ENCODE measurements at places on chromosomes 7 and 10.

DNA sequence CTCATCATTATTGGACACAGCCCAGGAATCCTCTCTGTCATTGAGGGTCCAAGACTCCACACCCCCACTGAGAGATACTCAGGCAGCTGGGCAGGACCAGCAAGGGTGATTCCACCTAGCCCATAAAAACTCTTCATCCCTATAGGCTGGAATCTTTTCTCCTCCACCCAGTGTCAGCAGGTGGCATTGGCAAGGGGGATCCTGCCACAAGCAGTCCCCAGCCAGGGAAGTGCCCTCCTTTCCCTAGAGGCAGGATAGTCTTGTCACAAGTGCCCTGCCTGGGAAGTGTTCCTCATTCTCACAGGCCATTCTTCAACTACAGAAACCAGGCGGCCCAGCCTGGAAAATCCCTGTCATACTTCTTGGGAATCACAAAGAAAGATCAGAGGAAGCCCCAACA lies 533.6 kb downstream of the GRID1 start:
- no peak overlapping the region for H3K4me3 ChIP-seq
- DNase-seq = no peak
- H3K27ac ChIP-seq = no peak overlapping the region
- H3K27me3 ChIP-seq = peaks cover 2% of the 10 kb centered on the region
- no peaks in the 10 kb centered on the region for H3K4me1 ChIP-seq
- H3K36me3 ChIP-seq = no peaks in the 10 kb centered on the region

DNA sequence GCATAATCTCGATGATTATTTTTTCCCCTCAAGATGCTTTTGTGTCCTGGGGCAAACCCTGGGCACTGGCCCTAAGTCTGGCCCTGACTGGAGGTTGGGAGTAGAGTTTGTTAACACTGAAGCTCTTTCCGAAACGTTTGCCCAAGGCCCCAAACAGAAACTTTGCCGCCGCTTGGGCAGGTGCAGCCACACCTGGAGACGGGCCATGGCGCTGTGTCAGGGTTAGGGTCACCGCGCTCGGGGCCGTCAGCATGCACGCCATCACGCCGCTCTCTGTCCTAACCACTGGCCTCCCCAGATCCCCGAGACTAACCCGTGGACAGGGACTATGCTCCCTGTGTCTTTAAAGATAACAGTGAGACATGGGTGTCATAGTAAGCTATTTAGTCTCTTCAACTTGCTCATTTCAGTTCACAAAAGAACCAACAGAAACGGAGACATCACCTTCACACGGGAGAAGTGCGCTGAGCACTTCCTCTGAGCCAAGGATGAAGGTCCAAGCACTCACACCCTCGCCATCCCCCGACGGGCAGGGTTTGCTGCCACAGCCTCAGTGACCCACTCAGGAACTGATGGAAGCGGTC lies 85.3 kb upstream of the DIP2C start:
- H3K27ac ChIP-seq = no peak overlapping the region
- DNase-seq = no peak
- no peaks in the 10 kb centered on the region for H3K36me3 ChIP-seq
- no peaks in the 10 kb centered on the region for H3K27me3 ChIP-seq
- no peaks in the 10 kb centered on the region for H3K4me1 ChIP-seq

DNA sequence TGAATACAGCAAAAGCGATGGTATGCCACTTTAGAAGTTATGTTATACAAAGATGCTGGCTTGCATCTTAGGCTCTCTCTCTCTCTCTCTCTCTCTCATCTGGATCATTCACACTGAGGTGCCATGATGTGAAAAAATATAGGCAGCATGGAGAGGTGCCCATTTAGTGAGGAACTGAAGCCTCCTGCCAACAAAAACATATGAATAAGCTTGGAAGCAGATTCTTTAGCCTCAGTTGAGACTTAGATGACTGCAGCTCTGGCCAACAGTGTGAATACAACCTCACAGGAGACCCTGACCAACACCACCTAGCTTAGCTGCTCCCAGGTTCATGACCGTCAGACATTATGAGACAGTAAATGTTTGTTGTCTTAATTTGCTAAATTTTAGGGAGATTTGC lies 560.1 kb upstream of the LRRTM3 start:
- H3K27me3 ChIP-seq = no peaks in the 10 kb centered on the region
- no peaks in the 10 kb centered on the region for H3K4me1 ChIP-seq
- H3K36me3 ChIP-seq = no peaks in the 10 kb centered on the region
- no peak overlapping the region for H3K27ac ChIP-seq
- no peak for DNase-seq

- DNase-seq = no peak
- H3K27ac ChIP-seq = no peak overlapping the region
- H3K4me1 ChIP-seq = no peaks in the 10 kb centered on the region
- H3K4me3 ChIP-seq = no peak overlapping the region
- no peaks in the 10 kb centered on the region for H3K36me3 ChIP-seq
These were observed 59.6 kb downstream of the NPY start for GRCh38 chr7:24343614-24344013.

- peaks cover 33% of the 10 kb centered on the region for H3K36me3 ChIP-seq
- no peaks in the 10 kb centered on the region for H3K27me3 ChIP-seq
- no peak for DNase-seq
These were observed 46.6 kb downstream of the CCSER2 start for GRCh38 chr10:84375011-84375410.

- H3K4me3 ChIP-seq = no peak overlapping the region
- DNase-seq = no peak
- H3K4me1 ChIP-seq = no peaks in the 10 kb centered on the region
- H3K36me3 ChIP-seq = no peaks in the 10 kb centered on the region
- H3K27me3 ChIP-seq = peaks cover 6% of the 10 kb centered on the region
These were observed 95.7 kb downstream of the WDFY4 start for GRCh38 chr10:48780341-48780740.

DNA sequence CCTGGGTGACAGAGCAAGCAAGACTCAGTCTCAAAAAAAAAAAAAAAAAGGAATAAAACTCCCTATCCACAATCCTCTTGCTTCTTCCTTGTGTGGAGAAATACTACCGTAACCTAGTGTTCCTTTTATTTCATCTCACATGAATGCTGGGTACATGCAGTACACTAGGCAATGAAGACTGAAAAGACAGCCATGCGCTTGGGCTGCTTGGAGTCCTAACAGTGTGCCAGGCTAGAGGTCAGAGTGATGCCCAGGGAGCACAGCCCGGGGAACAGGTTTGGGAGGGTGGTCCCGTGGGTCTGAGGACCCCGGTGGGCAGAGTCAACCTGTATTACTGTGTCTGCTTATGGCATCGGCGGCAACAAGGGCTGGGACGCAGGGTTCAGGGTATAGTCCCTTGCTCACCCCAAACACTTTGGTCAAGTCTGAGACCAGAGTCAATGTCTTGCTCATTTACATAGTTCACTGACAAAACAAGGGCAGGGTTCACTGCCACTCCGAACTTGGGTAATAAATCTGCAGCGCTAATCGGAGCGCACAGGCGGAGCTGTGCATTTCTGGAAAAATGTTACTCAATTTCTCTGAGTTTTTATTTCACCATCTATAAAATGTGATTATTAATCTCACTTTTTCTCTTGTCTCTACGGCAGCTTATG lies 118.0 kb downstream of the CLEC2L start:
- no peaks in the 10 kb centered on the region for H3K27me3 ChIP-seq
- peaks cover 18% of the 10 kb centered on the region for H3K4me1 ChIP-seq
- no peak overlapping the region for H3K27ac ChIP-seq

- H3K27me3 ChIP-seq = peaks cover 21% of the 10 kb centered on the region
- no peaks in the 10 kb centered on the region for H3K36me3 ChIP-seq
- H3K4me1 ChIP-seq = peaks cover 2% of the 10 kb centered on the region
- no peak for DNase-seq
- no peak overlapping the region for H3K4me3 ChIP-seq
These were observed 52.0 kb upstream of the FIGNL1 start for GRCh38 chr7:50502001-50502684.

DNA sequence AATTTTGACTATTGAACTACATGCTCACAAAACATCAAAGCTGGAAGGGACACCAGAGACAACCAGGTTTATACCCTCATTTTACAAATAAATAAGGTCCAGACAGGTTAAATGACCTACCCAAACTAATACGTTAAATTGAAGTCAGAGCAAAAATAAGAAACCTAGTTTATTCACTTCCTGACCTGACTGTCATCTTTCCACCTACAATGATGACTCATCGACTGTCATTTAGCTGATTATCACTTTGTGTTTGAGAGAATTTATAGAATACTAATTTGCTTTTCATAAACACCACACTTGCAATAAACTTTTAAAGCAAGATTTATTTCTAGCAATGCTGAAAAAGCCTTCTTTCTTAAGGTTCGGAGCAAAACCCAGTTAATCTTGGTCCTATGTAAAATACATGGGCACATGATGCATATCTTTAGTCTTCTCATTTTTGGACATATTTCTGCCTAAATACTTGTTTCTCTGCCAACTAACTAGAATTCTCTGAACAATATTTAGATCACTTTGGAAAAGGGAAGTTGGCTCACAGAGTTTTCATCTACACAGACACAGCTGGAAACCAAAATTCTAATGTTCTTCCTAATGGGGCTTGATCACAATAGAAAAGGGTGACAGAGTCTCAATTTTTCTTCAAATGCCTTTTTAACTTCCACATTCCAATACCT lies 16.7 kb upstream of the LRRN3 start:
- H3K27ac ChIP-seq = peak overlapping the region; percentile 90
- H3K4me1 ChIP-seq = peaks cover 58% of the 10 kb centered on the region
- peaks cover 13% of the 10 kb centered on the region for H3K36me3 ChIP-seq
- H3K27me3 ChIP-seq = no peaks in the 10 kb centered on the region
- DNase-seq = no peak

GRCh38 chr10:43691485-43691884 lies 42.8 kb upstream of the ZNF32 start:
- H3K27ac ChIP-seq = no peak overlapping the region
- no peaks in the 10 kb centered on the region for H3K36me3 ChIP-seq
- peaks cover 7% of the 10 kb centered on the region for H3K4me1 ChIP-seq

DNA sequence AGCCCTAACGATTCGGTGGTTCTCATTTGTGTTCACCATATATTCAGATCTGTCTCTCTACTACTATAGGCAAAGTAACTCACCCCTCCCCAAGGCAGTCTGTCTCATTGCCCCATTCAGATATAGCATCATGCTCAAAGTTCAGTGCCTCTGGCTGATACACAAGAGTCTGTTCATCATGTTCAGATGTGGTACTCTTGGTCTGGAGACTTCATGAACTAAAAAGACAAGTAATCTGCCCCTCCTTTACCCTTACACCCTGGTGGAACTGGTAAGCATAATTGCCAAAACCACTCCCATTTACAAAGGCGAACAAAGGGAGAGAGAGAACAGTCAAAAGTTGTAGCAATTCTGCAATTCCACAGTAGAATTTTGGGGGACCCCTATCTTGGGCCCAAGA lies 29.9 kb downstream of the UMAD1 start:
- peaks cover 19% of the 10 kb centered on the region for H3K4me1 ChIP-seq
- H3K27ac ChIP-seq = no peak overlapping the region
- H3K36me3 ChIP-seq = peaks cover 37% of the 10 kb centered on the region
- no peak overlapping the region for H3K4me3 ChIP-seq
- DNase-seq = no peak

DNA sequence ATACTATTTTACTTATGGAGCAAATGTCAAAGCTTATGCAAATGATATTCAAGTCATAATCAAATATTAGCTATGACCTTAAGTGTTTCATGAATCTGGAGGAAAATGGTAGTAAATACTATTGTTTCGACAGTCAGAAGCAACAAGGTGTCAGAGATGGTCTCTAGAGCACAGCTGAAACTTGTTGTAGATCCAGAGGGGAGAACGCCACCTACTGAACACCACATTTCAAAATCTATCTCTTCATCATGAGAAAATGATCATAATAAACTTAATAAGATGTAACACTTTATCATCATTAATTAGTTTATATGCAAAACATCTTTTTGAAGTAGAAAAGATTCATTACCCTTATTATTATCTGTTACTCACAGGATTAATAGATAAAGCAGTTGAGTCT lies 418.7 kb downstream of the GATA3 start:
- no peaks in the 10 kb centered on the region for H3K4me1 ChIP-seq
- H3K27me3 ChIP-seq = peaks cover 19% of the 10 kb centered on the region
- no peak overlapping the region for H3K4me3 ChIP-seq
- DNase-seq = peak; percentile 43
- peaks cover 6% of the 10 kb centered on the region for H3K36me3 ChIP-seq
- no peak overlapping the region for H3K27ac ChIP-seq

DNA sequence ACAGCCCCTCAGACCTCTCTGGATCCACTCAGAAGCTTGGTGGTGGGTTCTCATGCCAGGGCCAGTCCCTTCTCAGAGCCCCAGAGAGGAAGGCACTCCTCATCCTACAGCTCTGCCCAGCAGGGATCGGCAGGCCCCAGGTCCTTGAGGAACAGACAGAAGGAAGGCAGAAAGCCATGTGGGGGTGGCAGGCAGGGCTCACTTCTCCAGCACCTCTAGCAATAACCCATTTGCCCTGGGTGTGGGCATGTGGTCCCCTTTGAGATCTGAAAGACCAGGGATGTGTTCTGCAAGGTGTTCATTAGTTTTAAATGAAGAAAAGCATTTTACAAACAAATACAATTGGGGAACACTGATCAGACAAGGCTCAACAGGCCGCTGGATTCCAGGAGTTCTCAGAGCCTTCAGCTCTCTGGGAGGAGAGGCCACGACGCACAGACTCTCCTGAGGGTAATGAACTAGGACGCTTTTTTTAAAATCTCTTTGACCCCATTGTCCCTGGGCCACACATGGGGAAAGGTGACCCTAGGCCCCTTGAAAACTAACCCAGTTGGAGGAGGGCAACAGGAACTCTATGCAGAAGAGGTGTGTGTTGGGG lies 40.6 kb downstream of the LDB3 start:
- peaks cover 9% of the 10 kb centered on the region for H3K4me1 ChIP-seq
- no peak overlapping the region for H3K27ac ChIP-seq
- DNase-seq = no peak
- H3K27me3 ChIP-seq = no peaks in the 10 kb centered on the region
- no peaks in the 10 kb centered on the region for H3K36me3 ChIP-seq
- H3K4me3 ChIP-seq = no peak overlapping the region

GRCh38 chr10:50927522-50928189 lies 42.2 kb upstream of the A1CF start:
- no peak overlapping the region for H3K27ac ChIP-seq
- peaks cover 14% of the 10 kb centered on the region for H3K27me3 ChIP-seq
- H3K4me1 ChIP-seq = no peaks in the 10 kb centered on the region
- DNase-seq = no peak
- no peak overlapping the region for H3K4me3 ChIP-seq
- H3K36me3 ChIP-seq = no peaks in the 10 kb centered on the region

DNA sequence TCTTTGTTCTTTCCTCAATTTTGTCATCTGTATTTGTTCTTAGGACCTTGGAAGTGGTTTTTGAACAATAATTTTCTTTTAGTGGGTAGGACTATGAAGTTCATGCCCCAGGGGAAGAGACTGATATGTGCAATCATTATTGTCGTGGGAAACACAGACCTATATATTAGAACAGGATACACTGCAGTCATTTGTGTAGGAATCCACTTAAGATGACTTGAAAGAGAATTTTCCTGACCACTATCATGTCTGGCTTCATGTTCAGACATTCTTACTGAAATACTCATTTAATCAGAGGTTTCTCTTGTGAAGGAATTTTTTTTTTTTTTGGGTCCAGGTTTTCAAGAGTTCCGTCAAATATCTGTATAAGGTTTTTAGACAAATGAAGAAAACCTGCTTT lies 163.6 kb downstream of the SUGCT start:
- no peak overlapping the region for H3K4me3 ChIP-seq
- H3K4me1 ChIP-seq = peaks cover 5% of the 10 kb centered on the region
- H3K36me3 ChIP-seq = no peaks in the 10 kb centered on the region

- no peak overlapping the region for H3K27ac ChIP-seq
- no peaks in the 10 kb centered on the region for H3K36me3 ChIP-seq
- DNase-seq = no peak
- H3K4me3 ChIP-seq = no peak overlapping the region
These were observed 15.3 kb downstream of the ECHDC3 start for GRCh38 chr10:11757454-11757820.

- peak within 1 kb of the TSS; percentile 72 for H3K4me3 ChIP-seq
- H3K36me3 ChIP-seq = peaks cover 11% of the 10 kb centered on the region
- DNase-seq = peak; percentile 93
- no peaks in the 10 kb centered on the region for H3K27me3 ChIP-seq
These were observed at the start of the genes BCCIP and UROS for GRCh38 chr10:125822878-125823662. Gene BCCIP (plus strand): TSS chr10:125823546. CDS start chr10:125823558, 12 bp downstream. Gene UROS (minus strand): TSS chr10:125823258. CDS start chr10:125816499, 6,759 bp downstream.
